Caudate nucleus (tissue), 63 donors: ENCODE measurements at places on chromosomes 2 and 18.
A peak's percentile ranks its signal among the peaks of the same experiment; 100 is the strongest.

DNA sequence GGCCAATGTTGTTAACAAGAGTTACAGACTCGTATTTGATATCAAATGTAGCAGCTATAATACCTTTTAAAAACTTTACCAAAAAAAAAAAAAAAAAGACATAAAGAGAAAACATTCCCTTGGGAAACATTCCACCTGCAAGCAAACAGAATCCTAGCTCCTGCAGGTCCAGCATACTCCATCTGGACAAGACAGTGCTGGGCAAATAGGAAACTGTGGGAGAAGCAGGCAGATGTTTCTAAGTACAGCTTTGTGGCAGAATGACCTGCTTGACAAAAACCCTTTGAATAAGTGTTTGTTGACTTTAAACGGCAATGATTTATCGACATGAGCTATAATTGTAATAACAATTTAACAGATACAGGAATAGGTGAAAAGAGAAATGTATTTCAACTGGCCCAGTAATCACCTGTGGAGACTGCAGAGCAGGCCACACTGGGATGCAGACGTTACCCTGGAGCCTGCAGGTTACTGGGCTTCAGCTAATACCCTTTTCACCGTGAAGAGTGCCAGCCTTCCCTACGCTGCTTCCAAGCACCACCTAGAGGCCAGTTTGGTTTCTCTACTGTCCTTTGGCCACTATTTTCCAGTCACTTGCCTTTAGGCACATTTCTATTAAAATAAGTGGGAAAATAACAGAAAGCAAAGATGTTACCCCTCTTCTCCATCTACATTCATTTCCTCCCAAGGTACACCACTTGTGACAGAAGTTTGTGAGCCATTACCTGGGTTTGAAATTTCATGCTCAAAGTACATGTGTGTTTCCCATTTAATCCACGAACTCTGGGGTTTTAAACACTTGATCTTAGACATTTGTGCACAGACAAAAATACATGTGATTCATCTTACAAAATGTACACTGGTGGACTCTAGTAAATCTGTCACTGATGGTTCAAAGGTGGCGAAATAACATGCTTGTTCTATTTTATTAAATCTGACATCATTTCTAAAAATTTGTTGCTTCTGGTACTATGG lies 96.9 kb upstream of the ZNF397 start:
- no peak for DNase-seq

- no peak for DNase-seq
Measured at GRCh38 chr18:42640160-42640559, 475.3 kb downstream of the RIT2 start.

GRCh38 chr2:26399771-26400376 lies 1.8 kb upstream of the DRC1 start:
- no peak for DNase-seq

DNA sequence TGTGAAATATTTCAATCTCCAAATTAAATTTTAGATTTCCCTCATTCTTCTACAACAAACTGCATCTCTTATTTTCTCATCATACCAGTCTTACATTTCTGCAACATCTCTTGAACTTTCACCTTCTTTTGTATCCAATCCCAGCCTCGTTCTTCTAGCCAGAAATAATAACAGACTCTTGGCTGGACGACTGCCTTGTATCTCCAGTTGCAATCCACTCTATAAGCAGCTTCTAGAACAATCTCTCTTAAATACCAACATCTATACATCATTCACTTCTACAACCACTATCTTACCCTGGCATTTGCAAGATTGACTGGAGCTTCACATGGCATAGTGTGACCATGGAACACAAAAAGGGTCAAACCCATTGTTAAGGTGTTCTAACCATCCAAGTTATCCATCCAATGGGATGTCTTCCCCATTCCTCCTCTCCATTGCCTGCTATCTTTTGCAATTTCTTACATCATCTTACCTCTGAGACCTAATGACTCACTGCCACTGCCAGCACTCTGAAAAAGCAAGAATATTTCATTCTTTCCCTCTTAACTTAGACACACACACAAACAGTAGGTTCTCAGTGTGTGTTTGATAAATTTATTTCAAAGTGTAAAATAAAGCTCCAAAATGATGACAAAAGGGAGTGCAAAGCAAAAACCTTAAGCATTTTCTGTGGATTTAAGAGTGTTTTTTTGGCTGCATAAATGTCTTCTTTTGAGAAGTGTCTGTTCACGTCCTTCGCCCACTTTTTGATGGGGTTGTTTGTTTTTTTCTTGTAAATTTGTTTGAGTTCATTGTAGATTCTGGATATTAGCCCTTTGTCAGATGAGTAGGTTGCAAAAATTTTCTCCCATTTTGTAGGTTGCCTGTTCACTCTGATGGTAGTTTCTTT lies 145.6 kb downstream of the METTL4 start:
- no peak for DNase-seq

DNA sequence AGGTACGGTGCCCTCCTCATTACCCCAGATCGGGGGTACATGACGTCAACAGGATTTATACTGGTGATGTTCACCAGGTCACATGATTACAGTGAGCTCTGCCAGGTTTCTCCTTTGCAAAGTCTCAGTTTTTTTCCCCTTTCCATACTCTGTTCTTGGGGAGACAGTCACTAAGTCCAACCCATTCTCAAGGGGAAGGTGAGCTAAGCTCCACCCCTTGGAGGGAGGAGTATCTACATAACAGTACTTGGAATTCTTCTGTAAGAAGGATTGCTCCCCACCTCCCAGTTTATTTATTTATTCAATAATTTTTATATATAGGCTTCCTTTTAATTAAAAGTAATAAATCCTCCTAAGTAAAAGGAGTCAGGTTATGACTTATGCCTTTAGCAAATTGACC lies 34.1 kb upstream of the SOS1 start:
- DNase-seq, result no peak

GRCh38 chr2:170812710-170813600 lies 3.7 kb upstream of the GAD1 start:
- no peak for DNase-seq

GRCh38 chr18:76656925-76657827 lies 162.1 kb upstream of the ZNF516 start:
- no peak for DNase-seq

GRCh38 chr18:27627927-27628326 lies 442.8 kb upstream of the CHST9 start:
- no peak for DNase-seq

GRCh38 chr2:146850746-146851145 lies 994.1 kb upstream of the ACVR2A start:
- DNase-seq, result no peak

DNA sequence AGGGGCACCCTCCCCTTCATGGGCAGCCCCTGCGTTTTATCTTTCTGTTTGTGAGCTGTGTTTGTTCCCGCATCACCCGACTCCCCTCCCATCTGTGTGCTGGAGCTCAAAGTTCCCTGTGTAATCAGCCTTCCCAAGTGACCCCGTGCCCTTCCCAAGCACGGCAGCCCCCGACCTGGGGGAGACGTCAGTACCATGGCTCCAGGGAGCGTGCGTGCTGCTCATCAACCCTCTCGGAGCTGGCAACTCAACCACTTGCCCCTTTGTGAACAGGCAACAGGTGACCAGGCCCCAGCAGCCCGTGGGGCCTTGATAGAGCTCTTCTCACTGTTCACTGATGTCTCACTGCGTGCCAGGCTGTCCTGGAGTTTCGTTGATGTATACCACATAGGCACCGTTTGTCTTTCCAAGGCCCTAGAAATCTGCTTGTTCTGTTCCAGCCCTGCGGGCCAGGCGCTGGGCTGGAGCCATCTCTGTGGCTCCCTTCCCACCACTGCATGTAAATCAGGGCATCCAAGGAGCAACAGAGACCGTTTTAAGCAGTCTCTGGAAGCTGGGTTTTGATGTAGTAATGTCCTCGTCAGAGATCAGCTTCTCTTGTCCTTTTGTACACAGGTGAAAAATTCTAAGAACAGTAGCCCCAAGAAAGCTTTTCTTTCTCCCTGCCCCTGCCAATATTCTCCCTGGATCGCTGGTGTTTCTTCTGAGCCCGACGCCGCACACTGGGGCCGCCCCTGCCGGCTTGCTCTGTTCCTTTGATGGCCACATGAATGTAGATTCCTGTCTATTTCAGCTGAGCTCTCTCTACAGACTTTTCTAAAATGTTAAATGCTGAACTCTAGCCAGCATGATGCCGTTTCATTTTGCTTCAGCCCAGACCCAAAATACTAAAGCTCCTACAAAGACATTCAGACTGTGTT lies 107.0 kb upstream of the PTPRM start:
- DNase-seq, result peak; percentile 41

- DNase-seq, result no peak
Measured at GRCh38 chr2:86615596-86615995, 8.1 kb downstream of the RNF103 start.

DNA sequence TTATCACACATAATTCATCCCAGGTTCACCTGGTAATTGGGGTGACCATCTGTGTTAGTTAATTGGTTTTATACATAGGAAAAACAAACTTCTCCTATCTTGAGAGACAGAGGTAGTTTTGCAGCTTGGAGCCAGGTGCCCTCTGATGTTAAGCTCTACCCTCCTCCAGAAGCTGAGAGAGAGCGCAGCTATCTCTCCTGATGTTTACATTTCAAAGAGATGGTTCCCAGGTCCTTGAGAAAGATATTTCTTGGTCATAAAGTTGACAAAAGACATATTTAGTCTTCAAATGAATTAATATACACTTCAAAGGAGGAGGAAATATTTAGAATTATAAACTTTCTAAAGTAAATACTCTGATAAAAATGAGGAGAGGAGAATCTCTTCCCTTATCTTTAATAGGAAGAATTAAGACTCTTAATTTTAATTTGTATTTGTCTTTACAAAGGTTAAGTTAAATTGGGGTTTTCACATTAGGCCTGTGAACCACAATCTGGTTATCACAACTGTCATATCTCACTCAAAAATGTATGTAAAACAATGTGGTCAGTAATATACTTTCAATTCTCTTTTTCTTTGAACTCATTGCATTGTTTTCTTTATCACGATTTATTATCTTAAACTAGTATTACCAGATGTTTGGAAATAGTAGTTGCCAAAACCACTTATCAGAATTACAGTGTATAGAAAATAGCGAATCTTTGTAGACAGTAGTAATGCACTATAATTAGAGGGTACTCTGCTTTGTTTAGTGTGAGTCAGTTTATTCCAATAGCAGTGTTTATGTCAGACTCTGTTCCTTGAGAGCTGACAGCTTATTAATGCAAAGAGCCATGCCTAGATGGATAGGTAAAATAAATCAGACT lies 26.8 kb downstream of the SERPINB4 start:
- DNase-seq, result no peak

DNA sequence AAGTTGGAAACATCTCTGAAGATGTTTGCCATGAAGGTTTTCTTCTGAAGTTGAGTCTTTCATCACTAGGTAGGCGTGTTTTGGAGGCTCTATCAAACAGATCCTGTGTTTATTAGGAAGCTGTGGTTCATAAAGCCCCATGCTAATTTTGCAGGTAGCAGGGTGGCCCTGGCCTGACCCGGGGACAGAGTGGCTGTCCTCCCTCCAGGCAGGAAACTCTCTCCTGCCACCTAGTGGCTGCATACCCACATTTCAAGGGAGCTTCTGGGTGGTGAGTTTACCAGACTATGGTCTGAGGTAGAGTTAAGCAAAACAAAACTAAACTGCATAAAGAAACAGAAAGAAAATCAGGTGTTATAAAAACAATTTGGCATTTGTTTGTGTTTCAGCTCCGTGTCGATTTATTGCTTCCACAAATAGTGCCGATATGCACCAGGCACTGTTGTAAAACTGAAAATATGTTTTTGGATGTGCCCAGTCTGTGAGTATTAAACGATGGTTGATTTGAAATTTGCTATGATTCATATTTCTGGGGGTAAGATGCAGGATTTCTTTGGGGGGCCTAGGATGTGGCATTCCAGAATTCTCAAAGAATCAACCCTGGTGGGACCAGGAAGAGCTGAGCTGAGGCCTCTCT lies 26.0 kb upstream of the IL37 start:
- no peak for DNase-seq

GRCh38 chr2:134459706-134460406 lies 206.0 kb downstream of the MGAT5 start:
- no peak for DNase-seq

DNA sequence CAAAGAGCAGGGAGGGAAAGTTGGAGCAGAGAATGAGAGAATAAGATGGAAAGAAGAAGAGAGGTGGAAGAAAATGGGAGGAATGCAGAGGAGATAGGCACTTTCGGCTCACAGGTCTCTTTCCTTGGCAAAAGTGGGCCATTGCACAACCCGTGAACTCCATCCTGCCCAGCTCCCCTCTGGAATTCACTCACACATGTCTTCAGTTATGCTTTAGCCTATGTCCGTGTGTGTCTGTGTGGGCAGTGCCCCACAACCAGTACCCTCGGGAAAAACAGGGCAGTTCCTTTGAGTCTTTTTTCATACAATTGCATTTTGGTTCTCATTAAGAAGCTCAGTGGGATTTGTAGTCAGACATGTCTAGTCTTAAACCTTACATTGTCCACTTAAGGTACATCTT lies 34.5 kb downstream of the DTNA start:
- DNase-seq, result no peak

DNA sequence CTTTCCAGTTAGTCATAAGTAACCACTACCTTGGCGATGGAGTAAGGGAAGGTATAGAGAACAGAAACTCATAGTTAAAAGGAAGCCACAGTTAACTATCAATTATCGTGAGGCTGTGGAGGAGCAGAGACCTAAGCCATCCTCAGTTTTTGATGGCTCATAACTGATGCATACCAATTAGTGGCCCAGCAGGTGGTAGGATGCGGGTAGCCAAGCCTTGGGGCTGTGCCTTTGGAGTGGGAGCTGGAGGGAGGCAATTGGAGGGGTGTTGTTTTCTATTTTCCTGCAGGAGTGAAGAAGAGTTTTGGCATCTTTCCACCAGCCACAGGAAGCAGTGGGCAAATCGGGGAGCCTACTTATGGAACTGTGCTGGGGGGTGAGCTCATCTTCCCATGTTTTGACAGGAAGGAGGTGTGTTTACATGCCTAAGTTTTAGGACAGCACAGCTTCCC lies 194.8 kb downstream of the TPGS2 start:
- no peak for DNase-seq

- DNase-seq, result no peak
Measured at GRCh38 chr2:30826481-30826880, 19.2 kb upstream of the CAPN13 start.

DNA sequence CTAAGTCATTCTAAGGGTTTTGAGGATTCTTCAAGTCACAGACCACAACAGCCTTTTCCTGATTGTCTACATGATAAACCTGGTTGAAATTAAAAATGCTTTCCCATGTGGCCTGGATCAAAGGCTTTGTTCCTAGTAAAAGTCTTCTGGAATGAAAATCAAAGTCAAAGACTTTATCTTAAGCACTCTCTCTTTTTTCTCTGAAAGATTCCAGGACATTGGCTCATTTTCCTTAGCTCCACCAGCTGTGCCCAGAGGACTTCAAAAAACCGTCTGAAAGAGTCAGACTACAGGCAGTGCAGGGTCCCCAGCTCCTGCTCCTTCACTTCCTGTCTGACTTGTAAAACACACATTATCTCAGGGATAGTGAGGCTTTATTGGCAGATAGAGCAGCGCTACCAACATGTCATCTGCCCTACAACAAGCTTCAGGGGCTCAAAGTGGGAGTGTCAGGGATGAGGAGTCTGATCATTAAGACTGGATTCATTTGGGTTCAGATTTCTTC lies 148.2 kb downstream of the ESCO1 start:
- no peak for DNase-seq

GRCh38 chr2:58870704-58871103 lies 629.6 kb upstream of the FANCL start:
- DNase-seq, result no peak

GRCh38 chr2:30663321-30663720 lies 143.9 kb downstream of the CAPN13 start:
- DNase-seq, result no peak

GRCh38 chr2:48398285-48399002 lies 131.5 kb upstream of the STON1 start:
- DNase-seq, result peak; percentile 49

GRCh38 chr2:45987856-45988255 lies 309.4 kb upstream of the EPAS1 start:
- DNase-seq, result no peak
